Ovary (tissue), 10 donors: ENCODE measurements at places on chromosomes 12 and 14. TPM values are rescaled to one million over a fixed set of nuclear protein-coding genes. Genes with fewer than 3 reads are reported as not detected.

Gene TPH2
- 0.23 TPM for total RNA-seq

Gene BMAL2
- 0.72 TPM for total RNA-seq

Gene NPFF
- not detected for total RNA-seq

Gene CPNE6
- not detected for total RNA-seq

Gene GYS2
- total RNA-seq, result not detected

Gene CCDC59
- 29.6 TPM for total RNA-seq

Gene OR4Q3
- total RNA-seq, result not detected

Gene RIMKLB
- 42.6 TPM for total RNA-seq

GRCh38 chr12:65630555-65630954 lies 193.7 kb upstream of the HMGA2 start:
- no peak for DNase-seq
- H3K27me3 ChIP-seq, result no peaks in the 10 kb centered on the region
- no peaks in the 10 kb centered on the region for H3K36me3 ChIP-seq
- no peak overlapping the region for H3K27ac ChIP-seq

GRCh38 chr12:113057565-113058485 lies 1.3 kb downstream of the DTX1 start:
- peaks cover 2% of the 10 kb centered on the region for H3K4me1 ChIP-seq
- H3K27ac ChIP-seq, result no peak overlapping the region
- no peak for DNase-seq
- no peaks in the 10 kb centered on the region for H3K36me3 ChIP-seq
- no peak overlapping the region for H3K4me3 ChIP-seq
- H3K27me3 ChIP-seq, result no peaks in the 10 kb centered on the region

- DNase-seq, result no peak
- H3K27ac ChIP-seq, result no peak overlapping the region
- H3K4me1 ChIP-seq, result no peaks in the 10 kb centered on the region
- no peaks in the 10 kb centered on the region for H3K36me3 ChIP-seq
- H3K4me3 ChIP-seq, result no peak overlapping the region
Observed at GRCh38 chr14:79304279-79304678, 907.0 kb downstream of the DIO2 start.

DNA sequence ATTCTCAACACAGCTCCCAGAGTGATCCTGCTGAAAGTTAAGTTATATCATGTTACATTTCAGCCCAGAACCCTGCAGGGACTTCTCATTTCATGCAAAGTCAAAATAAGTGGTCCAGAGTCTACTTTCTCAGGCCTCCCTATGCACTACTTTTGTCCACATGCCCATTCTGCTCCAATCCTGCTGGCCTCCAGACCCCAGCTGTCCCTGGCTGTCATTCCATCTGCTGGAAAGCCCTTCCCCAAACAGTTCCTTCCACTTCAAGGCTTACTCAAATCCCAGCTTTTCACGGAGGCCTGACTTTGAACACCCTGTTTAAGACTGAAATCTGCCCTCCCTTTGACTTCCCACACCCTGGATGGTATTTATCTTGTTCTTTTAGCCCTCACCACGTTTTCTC lies 109.8 kb upstream of the DNM1L start:
- no peak for DNase-seq
- no peak overlapping the region for H3K27ac ChIP-seq
- H3K27me3 ChIP-seq, result no peaks in the 10 kb centered on the region
- H3K36me3 ChIP-seq, result no peaks in the 10 kb centered on the region
- no peak overlapping the region for H3K4me3 ChIP-seq

DNA sequence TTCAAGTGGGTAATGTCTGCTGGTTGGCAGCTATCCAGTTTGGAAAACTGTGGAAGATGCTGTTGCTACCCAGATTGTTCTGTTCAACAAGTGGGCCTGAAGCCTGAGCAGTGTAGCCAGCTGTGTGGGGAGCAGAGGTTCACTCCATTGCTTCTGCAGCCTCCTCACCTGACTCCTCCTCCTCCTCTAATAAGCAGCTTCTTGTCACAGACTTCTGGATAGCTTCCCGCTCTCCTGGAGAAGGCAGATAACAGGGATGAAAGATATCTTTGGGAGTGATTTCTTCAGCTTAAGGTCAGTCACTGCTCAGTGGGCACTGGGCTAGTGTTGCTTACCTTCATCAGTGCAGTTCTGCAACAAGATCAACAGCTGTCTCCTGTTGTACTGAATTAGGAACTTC lies 2.0 kb downstream of the POP5 start:
- H3K4me3 ChIP-seq, result no peak overlapping the region
- no peaks in the 10 kb centered on the region for H3K27me3 ChIP-seq
- H3K36me3 ChIP-seq, result no peaks in the 10 kb centered on the region

DNA sequence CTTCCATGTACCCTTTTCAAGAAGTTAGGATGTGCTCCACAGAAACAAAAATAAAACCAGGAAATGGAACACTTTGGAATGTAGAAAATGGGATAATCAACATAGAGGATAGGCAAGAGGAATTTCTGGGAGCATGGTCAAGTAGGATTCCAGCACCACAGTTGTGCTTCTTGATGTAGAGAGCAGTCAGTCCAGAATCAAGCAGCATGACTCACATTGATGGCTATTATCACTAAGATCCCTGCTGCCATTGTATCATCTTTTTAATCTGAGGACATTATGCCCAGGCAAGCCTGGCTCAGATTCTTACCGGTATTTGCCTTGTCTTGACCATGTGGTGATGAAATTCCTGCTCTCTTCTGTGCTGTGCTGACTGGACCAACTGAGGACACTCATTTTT lies 5.7 kb downstream of the ETFRF1 start:
- H3K4me1 ChIP-seq, result peaks cover 1% of the 10 kb centered on the region
- no peaks in the 10 kb centered on the region for H3K36me3 ChIP-seq
- DNase-seq, result no peak
- H3K27me3 ChIP-seq, result no peaks in the 10 kb centered on the region
